ENCODE measurements at places on chromosomes 16 and 17.
A peak's percentile ranks its signal among the peaks of the same experiment; 100 is the strongest.

DNA sequence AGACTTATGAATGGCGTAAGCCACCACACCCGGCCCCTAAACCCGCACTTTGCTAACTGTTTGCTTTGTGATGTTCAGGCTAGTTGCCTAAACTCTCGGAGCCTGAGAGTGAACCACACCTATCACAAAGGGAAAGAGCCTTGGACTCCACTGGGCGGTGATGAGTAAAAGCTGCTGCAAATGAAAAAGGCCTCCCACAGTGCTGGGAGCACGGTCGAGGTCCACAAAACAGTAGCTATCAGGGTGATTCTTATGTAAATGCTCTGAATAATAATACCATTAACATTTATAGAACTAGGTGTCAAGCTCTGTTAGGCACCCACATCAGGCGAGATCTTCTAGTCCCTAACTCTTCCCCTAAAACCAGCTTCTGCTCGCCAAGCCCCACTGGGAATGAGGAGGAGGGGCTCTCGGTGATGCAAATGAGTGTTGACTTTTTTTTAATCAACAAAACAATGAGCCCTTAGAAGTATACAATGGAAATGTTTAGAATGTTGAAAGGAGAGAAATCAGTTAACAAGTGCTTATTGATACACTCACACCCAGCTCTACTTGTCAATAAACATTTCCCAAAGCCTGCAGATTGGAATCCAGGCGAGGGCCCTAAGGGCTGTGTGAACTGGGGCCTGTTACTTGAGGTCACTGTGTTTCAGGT lies 19.8 kb downstream of the FBRS start:
- no peak for DNase-seq

GRCh38 chr17:50097926-50098325 lies 2.8 kb downstream of the PDK2 start:
- DNase-seq, result no peak

- peak; percentile 99 for DNase-seq
Observed at GRCh38 chr17:45317111-45317928, 500 bp upstream of the MAP3K14 start.

DNA sequence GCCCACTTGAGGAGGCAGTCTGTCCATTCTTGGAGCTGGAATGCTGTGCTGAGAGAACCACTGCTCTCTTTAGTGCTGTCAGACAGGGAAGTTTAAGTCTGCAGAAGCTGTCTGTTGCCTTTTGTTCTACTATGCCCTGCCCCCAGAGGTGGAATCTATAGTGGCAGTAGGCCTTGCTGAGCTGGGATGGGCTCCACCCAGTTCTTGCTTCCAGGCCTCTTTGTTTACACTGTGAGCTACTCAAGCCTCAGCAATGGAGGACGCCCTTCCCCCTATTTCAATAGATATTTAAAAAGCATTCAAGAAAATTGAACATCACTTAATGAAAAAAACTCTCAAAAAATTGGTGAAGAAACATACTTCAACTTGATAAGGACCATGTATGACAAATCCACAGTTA lies 313.5 kb downstream of the PHKB start:
- DNase-seq, result no peak

GRCh38 chr16:58195344-58195743 lies 2.6 kb downstream of the CSNK2A2 start:
- DNase-seq, result no peak

- no peak for DNase-seq
Observed at GRCh38 chr17:21170809-21171208, 43.2 kb downstream of the TMEM11 start.

DNA sequence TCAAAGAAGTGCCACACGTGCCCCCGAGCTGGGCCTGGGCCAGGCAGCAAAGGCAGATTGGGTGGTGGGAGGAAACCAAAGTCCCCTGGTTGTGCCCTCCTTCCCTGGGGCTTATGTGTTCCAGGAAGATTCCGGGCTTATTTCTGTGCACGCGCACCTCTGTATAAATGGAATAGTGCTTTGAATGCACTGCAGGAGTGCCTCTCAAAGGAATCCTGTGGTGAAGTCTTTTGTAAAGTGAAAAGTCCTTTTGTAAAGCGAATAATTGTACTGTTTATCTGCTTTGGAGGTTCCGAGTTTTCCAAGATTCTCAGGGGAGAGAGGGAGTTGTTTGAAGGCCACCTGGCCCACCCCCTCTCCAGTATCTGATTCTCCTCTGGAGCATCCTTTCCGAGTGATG lies 26.8 kb downstream of the C17orf75 start:
- DNase-seq, result no peak

DNA sequence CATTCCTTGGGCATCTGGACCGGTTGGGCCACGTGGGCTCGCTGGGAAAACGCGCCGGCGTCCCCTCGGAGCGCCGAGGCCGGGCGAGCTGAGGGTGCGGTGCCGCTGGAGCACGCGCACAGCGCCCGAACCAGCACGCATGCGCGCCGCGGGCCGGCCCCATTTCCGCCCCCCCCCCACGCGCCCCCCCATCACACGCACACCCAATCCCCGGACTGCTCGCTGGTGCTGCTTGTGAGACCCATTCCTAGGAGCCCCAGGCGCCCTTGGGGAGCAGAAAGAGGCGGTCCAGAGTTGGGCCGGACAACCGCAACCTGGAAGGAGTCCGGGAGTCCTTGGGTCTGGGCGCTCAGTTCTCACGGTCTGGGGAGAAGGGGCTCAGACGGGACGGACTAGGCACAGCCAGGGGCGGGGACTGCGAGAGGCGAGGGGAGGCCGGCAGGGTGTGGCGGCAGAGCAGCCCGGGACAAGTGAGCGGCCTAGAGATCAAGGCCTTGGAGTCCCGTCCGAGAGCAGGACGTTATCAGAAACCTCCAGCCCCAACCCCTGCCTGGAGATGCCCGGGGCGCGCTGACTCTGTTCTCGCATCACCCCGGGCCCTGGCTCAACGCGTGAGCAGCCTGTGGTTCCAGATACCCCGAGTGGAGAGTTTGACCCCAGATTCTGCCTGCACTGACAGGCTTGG lies 6.0 kb upstream of the CBX8 start:
- DNase-seq, result no peak

DNA sequence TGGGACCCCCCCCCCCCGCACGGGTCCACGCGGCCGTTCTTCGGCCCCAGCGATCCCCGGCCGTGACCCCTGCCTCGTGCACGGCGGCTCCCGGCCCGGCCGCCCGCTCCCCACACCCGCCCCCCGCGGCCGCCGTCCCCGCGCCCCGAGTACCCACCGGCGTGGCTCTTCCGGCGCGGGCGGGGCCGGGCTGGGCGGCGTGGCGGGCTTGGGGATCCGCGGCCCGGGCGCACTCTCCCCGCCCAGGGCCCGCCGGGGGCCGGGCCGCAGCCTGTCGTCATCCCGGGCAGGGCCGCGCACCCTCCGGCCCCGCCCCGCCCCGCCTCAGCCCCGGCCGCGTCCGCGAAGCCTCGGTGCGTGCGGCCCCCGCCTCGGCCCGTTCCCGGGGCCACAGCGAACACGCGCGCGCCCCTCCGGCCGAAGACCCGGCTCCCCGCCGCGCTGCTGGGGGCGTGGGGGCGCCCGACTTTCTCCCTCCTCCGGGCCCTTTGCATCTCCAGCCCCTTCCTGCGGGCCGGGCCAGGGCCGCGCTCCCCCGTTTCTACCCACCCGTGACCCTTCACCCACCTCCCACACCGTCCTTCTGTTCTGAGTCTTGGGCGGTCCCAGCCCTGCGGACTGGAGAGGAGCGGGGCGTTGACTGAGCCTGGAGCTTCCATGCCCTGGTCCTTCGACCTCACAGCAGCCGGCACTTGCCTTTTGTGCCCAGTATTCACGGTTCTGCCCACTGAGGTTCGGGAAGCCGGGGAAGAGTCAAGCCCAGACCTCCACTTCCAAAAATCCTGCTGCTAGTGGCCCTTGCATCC lies 840 bp downstream of the MYO1C start:
- peak; percentile 40 for DNase-seq

- no peak for DNase-seq
Observed at GRCh38 chr17:79469646-79470045, 141.2 kb downstream of the RBFOX3 start.

DNA sequence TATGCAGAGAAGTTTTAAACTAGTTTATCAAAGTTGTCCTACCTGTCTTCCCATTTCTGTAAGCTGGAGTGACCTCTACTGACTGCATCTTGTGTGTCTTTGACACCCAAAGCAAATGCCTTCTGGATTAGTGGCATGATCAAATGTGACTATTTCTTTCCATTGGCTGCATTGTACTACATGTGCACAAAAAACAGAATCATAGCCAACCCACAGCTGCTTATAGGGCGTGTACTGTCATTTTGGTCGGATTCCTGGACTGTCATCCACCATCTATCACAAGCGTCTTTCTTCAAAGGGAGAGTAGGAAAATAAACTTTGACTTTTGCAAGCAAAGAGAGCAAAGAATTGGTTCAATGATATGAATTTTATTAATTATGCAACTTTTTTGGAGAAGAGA lies 310.6 kb downstream of the MAP2K6 start:
- no peak for DNase-seq

GRCh38 chr17:67059372-67059771 lies 15.0 kb downstream of the CACNG1 start:
- no peak for DNase-seq

DNA sequence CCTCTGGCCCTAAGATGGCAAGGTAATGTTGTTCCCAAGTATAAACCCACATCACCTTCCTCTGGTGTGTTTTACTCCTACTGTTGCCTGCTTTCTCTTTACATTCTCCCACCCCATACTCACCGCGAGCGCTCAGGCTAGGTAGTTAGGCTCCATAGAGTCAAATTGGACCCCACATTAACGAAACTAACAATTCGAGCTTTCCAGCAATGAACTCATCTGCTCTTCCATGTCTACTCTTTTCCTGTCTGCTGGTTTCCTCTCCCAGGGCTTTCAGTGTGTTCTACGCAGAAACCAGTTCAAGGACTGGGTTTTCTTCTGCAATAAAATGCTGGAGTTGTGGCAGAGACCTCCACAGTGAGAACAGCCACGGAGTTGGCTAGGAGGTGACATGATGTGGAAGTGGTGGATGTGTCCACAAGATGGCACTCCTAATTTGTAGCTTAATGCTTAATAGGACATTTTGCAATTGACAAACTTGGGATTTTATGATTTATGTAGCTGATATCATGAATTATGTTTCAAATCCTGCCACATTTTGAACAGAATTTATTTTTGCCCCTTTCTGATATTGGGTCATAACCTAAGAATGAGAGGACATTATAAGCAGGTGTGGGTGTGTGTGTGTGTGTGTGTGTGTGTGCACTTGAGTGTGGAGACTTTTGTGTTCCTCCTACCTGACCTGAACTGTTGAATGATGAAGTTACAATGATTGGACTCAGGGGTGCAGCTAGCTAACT lies 2.2 kb upstream of the UQCRC2 start:
- DNase-seq, result peak; percentile 14

GRCh38 chr17:61398721-61399130 lies 917 bp upstream of the TBX2 start:
- DNase-seq, result no peak

GRCh38 chr17:31431098-31431851 lies 39.8 kb downstream of the RAB11FIP4 start:
- no peak for DNase-seq

- DNase-seq, result no peak
Observed at GRCh38 chr16:68251832-68252231, 6.7 kb downstream of the PLA2G15 start.

GRCh38 chr16:58022601-58023371 lies 2.8 kb upstream of the MMP15 start:
- DNase-seq, result no peak

DNA sequence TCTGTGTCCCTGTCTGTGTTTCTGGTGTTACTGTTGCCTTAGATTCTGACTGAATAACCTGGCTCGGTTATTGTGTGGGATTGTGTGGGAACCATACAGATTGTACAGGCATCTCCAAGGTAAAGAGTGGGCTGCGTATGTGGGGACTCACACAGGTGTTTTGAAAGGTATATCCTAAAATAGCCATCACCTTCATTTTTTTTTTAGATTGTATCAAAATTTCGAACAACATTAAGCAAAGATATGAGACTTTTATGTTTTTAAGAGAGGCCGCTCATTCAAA lies 53.5 kb downstream of the ATP2C2 start:
- DNase-seq, result no peak

- DNase-seq, result no peak
Observed at GRCh38 chr17:73224237-73224636, 31.4 kb downstream of the COG1 start.

DNA sequence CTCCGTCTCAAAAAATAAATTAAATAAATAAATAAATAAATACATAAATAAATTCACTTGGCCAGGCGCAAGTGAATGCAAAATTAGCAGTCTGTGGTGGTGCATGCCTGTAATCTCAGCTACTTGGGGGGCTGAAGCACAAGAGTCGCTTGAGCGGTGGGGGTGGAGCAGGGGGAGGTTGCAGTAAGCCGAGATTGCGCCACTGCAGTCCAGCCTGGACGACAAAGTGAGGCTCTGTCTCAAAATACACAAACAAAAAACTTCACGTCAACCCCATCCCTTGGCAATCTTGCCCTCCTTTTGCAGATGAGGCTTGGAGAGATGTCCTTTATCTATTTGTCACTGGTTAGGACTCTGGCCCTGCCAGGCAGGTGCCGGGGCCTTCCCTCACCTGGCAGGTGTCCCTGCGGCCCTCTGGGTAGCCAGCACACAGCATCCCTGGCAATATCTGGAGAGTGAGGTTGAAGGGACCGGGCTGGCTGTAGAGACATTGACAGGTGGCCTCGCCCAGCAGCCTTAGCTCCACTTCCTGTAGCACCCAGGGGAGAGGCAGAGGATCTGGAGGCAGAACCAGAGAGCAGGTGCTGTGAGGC lies 4.4 kb downstream of the PRSS36 start:
- DNase-seq, result no peak

GRCh38 chr17:81210868-81211267 lies 11.9 kb downstream of the CEP131 start:
- no peak for DNase-seq

DNA sequence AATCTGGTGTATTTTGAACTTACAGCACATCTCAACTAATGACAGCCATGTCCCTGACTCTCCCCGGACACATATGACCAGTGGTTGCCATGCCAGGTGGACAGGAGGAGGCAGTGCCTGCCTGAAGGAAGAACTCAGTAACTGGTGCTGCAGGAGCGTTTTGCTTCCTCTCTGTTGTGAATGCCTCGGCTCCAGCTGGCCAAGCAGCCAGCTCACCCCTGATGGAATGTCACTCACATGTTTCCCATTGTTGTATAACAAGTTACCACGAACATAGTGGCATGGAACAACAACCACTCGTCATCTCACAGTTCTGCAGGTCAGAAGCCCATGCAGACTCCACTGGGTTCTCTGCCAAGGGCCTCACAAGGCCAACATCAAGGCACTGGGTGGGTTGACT lies 20.1 kb upstream of the IRF8 start:
- DNase-seq, result no peak

- DNase-seq, result no peak
Observed at GRCh38 chr17:65558683-65559460, 2.6 kb downstream of the AXIN2 start.

DNA sequence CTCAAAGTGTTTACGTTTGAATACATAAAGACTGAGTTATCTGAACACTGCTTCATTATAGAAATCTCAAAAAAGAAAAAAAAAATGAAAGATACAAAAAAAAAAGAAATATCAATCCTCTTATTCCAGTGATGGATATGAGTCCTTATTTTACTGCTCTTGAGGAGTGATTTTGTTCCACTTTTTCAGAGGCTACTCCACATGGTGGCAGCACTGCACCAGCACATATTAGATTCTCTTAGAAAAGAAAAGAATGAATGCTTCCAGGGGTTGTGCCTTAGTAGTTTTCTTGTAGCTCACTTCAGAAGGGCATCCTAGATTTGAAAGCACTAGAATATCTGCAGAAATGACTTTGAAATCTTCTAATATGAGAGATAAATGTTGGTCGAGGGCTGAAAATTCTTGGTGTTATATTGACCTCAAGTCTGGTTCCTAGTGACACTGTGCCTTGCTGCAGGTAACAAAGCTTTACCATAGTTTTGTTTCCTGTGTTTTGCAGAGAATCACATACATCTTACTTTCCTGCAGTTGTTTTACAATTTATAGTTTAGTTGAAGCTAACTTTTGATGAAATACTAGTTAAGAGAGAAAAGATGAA lies 25.9 kb downstream of the AP2B1 start:
- DNase-seq, result peak; percentile 30

All from stimulated activated CD4-positive, alpha-beta T cell treated with anti-CD3 and anti-CD28 coated beads, Interleukin-4, amount 100 ng/mL, for 24 hours (primary cell).